GM23248 (cell line): ENCODE measurements at places on chromosomes 12 and 14.

DNA sequence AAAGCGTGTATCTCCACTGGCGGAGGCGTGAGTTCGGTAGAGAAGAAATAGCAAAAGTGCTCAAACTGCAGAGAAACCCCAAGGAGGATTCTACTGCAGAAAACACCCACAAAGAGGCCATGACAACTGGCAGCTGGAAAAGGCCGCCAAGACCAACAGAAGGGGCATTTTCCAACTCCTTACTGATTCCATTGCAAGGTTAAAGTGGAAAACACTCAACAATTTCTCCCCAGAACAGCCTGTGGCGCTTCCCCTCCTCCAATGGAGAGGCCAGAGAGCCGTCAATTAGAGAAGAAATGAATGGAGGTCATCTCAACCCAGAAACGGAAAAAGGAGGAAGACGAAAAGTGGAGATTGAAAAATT is 618 bp upstream of the ANKRD52 start:
- peaks cover 20% of the 10 kb centered on the region for H3K36me3 ChIP-seq
- DNase-seq: no peak
- H3K27ac ChIP-seq: peak overlapping the region; percentile 70
- H3K27me3 ChIP-seq: no peaks in the 10 kb centered on the region
- peaks cover 35% of the 10 kb centered on the region for H3K4me1 ChIP-seq

DNA sequence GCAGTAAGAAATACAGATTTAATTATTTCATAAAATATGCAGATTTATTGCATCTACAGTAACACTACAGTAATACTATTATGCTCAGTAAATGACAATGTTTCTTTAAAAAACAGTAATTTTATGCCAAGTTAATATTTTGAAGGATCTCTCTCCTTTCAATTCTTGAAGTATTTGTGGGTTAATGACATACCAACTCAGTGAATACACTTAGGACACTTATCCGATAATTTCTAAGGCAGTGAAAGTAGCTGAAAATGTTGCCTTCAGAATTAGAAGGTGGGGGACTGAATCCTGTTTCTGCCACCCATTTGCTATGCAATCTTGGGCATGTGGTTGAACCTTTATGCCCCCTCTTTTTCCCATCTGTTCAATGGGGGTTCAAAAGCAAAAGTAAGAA is 24.8 kb upstream of the IFNG-AS1 start:
- no peaks in the 10 kb centered on the region for H3K4me1 ChIP-seq
- peak; percentile 12 for DNase-seq
- no peak overlapping the region for H3K4me3 ChIP-seq
- no peaks in the 10 kb centered on the region for H3K36me3 ChIP-seq
- H3K27ac ChIP-seq: no peak overlapping the region
- no peaks in the 10 kb centered on the region for H3K27me3 ChIP-seq

GRCh38 chr12:1795221-1795784 is 25.1 kb upstream of the LRTM2 start:
- no peaks in the 10 kb centered on the region for H3K36me3 ChIP-seq
- H3K4me1 ChIP-seq: no peaks in the 10 kb centered on the region
- DNase-seq: no peak
- no peak overlapping the region for H3K4me3 ChIP-seq

GRCh38 chr14:36241183-36241582 is 64.7 kb upstream of the PTCSC3 start:
- no peaks in the 10 kb centered on the region for H3K36me3 ChIP-seq
- peaks cover 4% of the 10 kb centered on the region; the same call in 1 of the 2 replicates for H3K27me3 ChIP-seq
- H3K27ac ChIP-seq: no peak overlapping the region
- DNase-seq: no peak
- H3K4me3 ChIP-seq: no peak overlapping the region

GRCh38 chr12:115337693-115338543 is 653.9 kb upstream of the TBX3 start:
- peaks cover 22% of the 10 kb centered on the region for H3K4me1 ChIP-seq
- DNase-seq: peak; percentile 94
- H3K27me3 ChIP-seq: no peaks in the 10 kb centered on the region
- H3K27ac ChIP-seq: no peak overlapping the region
- no peak overlapping the region for H3K4me3 ChIP-seq
- H3K36me3 ChIP-seq: no peaks in the 10 kb centered on the region

- no peak overlapping the region for H3K4me3 ChIP-seq
- DNase-seq: no peak
- H3K36me3 ChIP-seq: no peaks in the 10 kb centered on the region
These were observed 38.3 kb upstream of the ADAMTS20 start for GRCh38 chr12:43590307-43590706.

DNA sequence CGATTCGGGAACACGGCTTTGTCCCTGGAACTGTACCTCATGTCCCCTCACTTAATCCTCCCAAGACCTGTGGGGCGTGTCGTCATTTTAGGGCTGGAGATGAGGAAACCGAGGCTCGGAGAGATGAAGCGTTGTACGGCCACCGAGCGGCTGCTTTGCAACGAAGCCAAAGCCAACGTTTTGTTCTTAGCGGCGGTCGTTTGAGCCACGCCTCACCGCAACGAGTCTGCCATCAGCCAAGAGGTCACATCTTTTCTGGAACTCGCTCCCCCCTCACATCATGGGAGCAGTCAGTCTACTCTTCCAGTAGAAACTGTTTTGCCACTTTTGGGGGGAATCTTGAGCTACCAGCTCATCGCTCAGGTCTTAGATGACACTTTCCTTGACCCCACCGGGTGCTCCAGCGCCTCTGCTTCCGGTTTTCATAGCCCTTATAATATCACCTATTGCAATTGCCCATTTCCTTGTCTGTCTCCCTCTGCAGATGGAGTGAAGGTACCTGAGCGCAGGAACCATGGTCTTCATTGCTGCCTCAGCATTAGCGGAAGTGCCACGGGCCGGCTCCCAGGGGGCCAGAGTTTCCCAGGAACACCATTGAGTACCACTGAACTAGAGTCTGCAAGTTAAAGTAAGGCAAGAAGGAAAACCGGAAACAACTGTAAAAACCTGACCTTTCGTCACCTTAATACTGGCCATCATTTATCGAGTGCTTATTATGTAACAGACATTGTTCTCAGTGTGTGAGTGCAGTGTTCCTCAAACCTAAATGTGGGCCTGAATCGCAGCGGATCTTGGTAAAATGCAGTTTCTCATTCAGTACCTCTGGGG is 19.6 kb downstream of the NINJ2 start:
- H3K36me3 ChIP-seq: no peaks in the 10 kb centered on the region
- H3K27ac ChIP-seq: peak overlapping the region; percentile 92
- H3K4me1 ChIP-seq: peaks cover 43% of the 10 kb centered on the region
- no peaks in the 10 kb centered on the region for H3K27me3 ChIP-seq

- H3K4me1 ChIP-seq: peaks cover 10% of the 10 kb centered on the region; the same call in 1 of the 2 replicates
- no peak overlapping the region for H3K4me3 ChIP-seq
- H3K27me3 ChIP-seq: no peaks in the 10 kb centered on the region
- H3K36me3 ChIP-seq: no peaks in the 10 kb centered on the region
- H3K27ac ChIP-seq: peak overlapping the region; percentile 3; the same call in 1 of the 2 replicates
These were observed 44.3 kb upstream of the PSMA6 start for GRCh38 chr14:35247777-35248475.

DNA sequence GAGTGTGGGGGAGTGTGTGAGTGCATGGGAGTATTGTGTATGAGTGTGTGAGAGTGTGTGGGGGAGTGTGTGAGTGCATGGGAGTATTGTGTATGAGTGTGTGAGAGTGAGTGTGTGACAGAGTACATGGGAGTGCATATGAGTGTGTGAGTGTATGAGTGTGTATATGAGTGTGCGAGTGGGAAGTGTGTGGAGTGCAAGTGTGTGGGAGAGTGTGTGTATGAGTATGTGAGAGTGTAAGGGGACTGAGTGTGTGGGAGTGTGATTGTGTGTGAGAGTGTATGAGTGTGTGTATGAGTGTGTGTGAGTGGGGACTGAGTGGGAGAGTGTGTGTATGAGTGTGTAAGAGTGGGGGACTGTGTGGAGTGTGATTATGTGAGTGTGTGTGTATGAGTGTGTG is 40.7 kb downstream of the PRIMA1 start:
- DNase-seq: no peak
- H3K27ac ChIP-seq: no peak overlapping the region
- no peak overlapping the region for H3K4me3 ChIP-seq
- no peaks in the 10 kb centered on the region for H3K4me1 ChIP-seq
- no peaks in the 10 kb centered on the region for H3K27me3 ChIP-seq

GRCh38 chr12:45298721-45299692 is 83.1 kb downstream of the ANO6 start:
- peak overlapping the region; percentile 85 for H3K27ac ChIP-seq
- no peak overlapping the region for H3K4me3 ChIP-seq
- DNase-seq: peak; percentile 85
- peaks cover 13% of the 10 kb centered on the region for H3K4me1 ChIP-seq
- no peaks in the 10 kb centered on the region for H3K36me3 ChIP-seq
- no peaks in the 10 kb centered on the region for H3K27me3 ChIP-seq
